ENCODE measurements at places on chromosomes 1 and 21.

DNA sequence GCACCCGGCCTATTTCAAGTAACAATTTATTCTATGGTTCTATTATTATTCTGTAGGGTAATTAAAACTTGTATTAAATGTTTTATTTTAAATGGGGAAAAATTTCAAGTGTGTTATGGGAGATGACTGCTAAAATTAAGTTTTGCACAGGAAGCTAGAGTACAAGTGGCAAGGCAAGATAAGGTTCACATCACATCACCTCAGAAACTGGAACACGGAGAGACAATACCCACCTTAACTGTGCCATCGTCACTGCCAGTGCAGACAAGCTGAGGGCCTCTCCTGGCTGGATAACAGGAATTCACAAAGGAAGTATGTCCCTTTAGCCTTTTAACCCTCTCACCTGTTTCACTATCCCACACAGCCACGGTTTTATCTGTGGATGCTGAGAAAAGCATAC is 7.6 kb downstream of the SNRNP40 start:
- DNase-seq: no peak

DNA sequence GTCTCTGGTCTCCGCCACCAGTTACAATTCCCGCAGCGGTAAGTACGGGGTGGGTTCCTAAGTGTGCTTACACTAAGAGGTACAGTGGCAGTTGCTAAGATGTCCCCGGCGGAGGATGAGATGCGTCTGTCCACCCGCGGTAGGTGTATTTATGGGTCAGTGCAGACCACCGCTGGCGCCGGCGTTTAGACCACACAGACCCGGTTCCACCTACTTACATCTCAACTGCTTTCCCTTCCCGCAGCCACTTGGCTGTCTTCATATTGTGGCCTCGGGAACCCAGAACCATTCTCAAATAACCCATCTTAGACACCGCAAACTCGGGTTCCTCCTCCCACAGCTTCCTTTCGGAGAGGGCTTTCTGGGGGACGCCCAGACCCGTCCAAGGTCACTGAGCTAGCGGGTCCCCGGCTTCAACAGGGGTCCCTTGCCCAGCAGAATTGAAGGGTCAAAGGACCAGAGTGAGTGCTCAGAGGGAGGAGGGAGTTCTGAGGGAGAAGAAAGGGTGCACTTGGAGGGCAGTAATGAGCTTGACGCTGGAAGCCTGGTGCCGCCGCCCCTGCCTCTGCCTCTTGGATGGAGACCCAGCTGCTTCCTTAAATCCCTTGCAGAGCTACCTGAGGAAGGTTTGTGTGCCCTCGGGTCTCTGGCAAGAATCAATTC is 8.6 kb downstream of the NR5A2 start:
- DNase-seq: no peak

DNA sequence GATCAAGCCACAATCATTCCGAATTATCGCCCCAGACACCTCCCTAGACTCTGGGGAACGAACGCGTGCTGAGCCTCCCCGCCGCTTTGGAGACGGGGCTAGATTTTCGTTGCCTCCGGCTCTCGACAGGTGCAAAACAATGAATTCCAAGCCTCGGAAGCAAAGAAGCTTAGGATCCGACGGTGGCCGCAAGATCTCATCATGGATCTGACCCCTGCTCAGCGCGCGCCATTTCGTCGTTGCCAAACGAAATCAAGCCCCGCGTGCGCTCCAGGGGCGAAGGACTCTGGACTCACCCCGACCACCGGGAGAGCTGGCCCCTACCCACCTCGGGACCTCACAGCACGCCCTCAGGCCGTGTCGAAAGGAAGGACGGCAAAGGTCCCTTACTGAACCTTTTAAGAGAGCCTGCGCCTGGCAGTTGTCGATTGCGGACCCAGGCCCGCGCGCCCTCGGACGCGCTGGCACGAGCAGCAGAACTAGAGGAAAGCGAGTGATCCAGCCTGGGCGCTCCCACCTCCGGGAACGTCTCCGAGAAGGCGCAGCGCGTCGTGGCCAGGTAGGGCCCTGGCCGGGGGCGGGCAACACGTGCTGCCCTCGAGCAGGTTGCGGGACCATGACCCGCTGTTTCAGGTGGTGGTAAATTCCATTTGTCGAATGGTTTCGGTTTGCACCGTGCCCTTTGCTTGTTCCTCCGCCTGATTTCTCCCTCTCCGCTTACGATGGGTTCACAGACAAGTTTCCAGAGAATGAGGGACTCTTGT is 1.6 kb upstream of the RUNX3 start:
- DNase-seq: no peak

- DNase-seq: no peak
These were observed 464.8 kb downstream of the PTBP2 start for GRCh38 chr1:97186381-97186780.

GRCh38 chr1:214332946-214333798 is 52.2 kb downstream of the SMYD2 start:
- DNase-seq: peak; percentile 73

GRCh38 chr1:204685236-204686006 is at the start of gene LRRN2:
Gene LRRN2, minus strand, starts transcription at chr1:204685738. Its CDS starts 65,746 bp downstream, at chr1:204619992.
- peak; percentile 83 for DNase-seq
